ENCODE measurements at places on chromosomes 5 and 9.

DNA sequence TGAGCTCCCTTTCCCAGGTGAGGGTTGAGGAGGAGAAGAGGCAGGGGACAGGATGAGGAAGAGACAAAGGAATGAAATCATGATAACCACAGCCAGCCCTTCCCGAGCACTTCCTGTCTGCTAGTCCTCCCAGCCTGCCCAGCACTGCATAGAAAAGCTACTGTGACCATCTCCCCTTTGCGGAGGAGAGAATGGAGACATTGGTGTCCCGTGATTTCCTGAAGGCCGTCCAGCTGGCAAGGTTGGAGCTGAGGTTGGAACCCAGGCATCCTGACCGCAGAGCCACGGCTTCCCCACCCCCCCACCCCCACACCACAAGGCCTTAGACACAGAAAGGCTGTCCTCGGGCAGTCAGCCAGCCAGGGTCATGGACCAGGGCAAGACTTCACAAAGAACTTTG, 131.1 kb upstream of the ICE1 start:
- DNase-seq: no peak

DNA sequence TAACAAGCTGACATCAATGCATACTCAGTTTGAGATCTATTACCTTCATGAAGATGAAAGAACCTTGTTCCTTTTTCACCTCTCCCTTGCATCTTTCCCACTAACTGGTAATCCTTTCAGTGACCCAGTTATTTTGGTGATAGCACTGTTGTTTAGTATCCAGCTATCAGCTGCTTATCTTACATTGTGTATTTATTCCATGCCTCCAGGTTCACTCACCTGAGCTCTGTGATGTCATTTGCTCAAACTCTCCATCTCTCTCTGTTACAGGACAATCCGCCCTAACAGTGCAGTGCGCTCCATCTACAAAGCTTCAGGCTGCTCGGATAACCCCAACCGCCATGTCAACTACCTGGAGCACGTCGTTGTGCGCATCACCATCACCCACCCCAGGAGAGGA, 235.5 kb downstream of the RFK start:
- no peak for DNase-seq

- DNase-seq: no peak
Observed at GRCh38 chr9:94034511-94034910, 49.8 kb upstream of the PTPDC1 start.

DNA sequence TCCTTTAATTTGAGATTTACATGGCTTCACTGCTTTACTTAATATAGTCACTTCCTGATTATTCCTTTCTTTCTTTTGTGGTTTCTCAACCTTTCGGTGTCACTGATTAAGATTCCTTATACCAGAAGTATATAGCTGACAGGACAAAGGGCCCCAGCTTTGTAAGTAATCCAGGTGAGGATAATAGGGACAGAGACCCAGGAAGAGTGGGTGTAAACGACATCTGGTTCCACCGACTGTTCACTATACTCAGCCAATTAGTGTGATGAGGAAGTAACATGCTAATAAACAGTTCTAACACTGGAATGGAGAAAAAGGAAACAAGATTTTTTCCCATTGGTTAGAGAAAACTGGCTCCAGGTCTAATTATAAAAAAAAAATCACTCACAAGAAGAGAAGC, 286.3 kb upstream of the EFNA5 start:
- DNase-seq: no peak

DNA sequence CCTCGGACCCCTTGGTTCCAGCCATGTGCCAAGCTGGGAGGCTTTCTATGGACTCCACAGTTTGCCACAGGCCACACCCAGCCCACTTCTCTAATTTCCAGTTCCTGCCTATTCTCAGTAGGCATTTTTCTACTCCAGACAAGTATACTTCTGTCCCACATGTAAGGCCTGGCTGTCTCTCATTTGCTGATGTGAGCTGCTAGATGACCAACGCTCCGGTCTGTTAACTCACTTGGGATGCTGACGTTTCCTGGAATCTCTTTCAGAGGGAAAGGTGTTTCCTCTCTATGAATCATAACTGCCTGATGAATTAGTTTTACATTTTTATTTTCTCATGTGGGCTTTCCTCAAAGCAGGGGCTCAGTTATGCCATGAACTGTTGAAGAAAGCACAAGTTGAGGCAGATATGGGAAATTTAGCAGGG, 36.3 kb downstream of the ERGIC1 start:
- no peak for DNase-seq

GRCh38 chr9:19231126-19231903, 822 bp downstream of the DENND4C start:
- DNase-seq: no peak

DNA sequence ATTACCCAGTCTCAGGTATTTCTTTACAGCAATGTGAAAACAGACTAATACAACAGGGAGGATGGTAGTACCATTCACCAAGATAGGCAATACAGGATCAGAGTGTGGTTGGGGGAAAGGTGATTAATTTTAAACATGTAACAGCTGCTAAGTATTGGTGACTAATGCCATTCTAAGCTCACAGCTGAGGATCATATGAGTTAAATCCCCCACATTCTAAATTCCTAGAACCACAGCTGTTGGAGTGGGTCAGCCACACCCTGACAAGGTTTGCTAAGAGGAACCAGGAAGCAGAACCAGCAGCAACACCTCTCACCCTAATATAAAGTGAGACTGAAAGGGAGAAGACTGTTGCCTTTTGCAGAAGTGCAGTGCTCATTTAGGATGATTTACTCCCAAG, 24.8 kb downstream of the HSPB3 start:
- no peak for DNase-seq

GRCh38 chr9:88387552-88388202, 567 bp upstream of the SPIN1 start:
- DNase-seq: no peak

DNA sequence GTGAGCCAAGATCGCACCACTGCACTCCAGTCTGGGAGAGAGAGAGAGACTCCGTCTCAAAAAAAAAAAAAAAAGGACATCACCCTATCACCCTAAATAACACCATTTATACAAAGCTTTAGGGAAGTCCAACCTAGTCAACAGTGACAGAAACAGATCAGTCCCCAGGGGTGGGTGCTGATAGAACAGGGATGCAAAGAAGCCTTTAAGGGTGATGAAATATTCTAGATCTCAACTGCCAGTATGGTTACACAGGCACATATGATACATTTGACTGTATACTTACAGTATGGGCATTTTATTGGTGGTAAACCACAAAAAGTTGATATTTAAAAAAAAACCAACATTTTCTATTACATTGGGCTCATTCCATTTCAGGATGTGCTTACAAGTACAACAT, 4.8 kb downstream of the RETREG1 start:
- DNase-seq: no peak

Data from NCI-H1436 treated with DMSO at 0.1 percent for 48 hours (cell line).